ENCODE measurements at places on chromosomes 5 and 9. TPM values are rescaled to one million over a fixed set of nuclear protein-coding genes. Genes with fewer than 3 reads are reported as not detected.

The PCDHGB1 gene
- total RNA-seq = 3.9 TPM

The YIPF5 gene
- 18.2 TPM for total RNA-seq

- DNase-seq = no peak
These were observed 62.4 kb upstream of the GLIS3 start for GRCh38 chr9:4362281-4362680.

The APBA1 gene
- 13.3 TPM for total RNA-seq

The PCDHB8 gene
- 0.25 TPM for total RNA-seq

The CATSPER3 gene
- total RNA-seq = not detected

The CCL27 gene
- not detected for total RNA-seq

- DNase-seq = no peak
These were observed 144.8 kb upstream of the SLC12A2 start for GRCh38 chr5:127938746-127939145.

The ARHGEF37 gene
- total RNA-seq = 17.7 TPM

The SYNPO gene
- 16.7 TPM for total RNA-seq

DNA sequence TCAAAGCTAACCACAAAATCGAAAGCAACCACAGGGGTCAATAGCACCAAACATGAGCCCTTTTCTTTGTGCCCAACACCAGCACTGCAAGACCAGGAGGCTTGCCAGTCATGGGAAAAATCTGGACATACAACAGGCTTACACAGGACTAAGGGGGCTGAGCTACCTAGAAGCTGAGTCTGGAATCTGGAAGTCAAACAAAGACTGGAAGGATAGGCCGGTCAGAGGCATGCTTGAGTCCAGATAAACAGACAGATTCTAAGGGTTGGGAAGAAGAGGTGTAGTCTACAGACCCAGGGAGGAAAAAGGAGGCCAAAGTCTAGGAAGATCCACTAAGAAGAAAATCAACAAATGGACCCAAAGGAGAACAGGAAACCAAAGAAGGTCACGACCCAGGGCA is 73.3 kb downstream of the MYO10 start:
- no peak for DNase-seq

DNA sequence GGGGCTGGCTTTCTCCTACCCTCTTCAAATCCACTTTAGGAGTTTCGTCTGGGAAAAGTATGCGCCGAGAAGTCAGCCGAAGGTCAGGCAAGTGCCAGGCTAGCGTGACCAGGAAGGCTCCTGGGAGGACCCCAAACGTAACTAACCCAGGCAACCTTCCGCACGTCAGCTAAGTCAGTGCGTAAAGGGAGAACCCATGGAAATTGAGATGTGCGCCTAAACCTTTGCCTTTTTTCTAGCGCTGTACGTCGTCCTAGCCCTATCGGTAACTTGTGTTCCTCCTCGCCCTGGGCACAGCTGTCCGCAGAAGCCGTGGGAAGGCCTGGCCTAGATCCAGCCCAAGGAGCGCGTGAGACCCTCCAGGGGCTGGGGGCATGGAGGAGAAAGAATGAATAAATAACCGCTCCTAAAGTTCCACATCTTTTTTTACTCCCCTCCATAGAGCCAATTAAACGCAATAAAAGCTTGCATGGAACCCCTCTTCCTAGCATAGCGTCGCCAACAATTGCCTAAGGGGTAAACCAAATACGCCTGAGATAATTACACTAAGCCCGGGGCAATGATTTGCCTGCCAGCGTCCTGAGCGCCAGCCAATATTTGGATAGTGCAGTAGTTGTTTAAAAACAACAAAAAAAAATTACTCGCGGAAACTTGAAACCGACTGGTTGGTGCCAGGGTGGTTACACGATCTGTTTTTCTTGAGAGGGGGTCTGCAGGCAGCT is 4.0 kb upstream of the FOXB2 start:
- DNase-seq = no peak

GRCh38 chr9:138063785-138064184 is 186.2 kb downstream of the CACNA1B start:
- DNase-seq = no peak

- no peak for DNase-seq
These were observed 281.6 kb downstream of the PTPRD start for GRCh38 chr9:10331157-10331556.

GRCh38 chr9:133670466-133670865 is 34.3 kb downstream of the DBH start:
- no peak for DNase-seq

The GMCL2 gene
- not detected for total RNA-seq

- no peak for DNase-seq
These were observed 602 bp downstream of the CCNI2 start for GRCh38 chr5:132747616-132748440.

DNA sequence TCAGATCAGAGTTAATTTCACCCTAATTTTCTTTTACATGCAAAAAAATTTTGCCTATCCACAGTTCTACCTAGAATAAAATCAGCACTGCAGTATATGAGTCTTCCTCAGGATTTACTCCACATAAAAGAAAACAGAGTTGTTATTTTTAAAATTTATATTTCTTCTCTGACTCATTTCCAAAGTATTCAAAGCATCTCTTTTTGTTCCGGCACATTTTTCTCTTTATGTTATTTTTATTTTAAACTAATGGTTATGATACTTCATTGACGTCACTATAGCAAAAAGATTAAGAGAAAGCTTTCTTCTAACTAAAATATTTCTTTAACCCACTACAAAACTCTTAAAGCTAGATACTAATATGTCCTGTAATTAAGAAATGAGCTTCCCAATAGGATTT is 590.4 kb downstream of the PRELID2 start:
- no peak for DNase-seq

- DNase-seq = no peak
These were observed 34.8 kb upstream of the CDKN2B start for GRCh38 chr9:22043928-22044327.

DNA sequence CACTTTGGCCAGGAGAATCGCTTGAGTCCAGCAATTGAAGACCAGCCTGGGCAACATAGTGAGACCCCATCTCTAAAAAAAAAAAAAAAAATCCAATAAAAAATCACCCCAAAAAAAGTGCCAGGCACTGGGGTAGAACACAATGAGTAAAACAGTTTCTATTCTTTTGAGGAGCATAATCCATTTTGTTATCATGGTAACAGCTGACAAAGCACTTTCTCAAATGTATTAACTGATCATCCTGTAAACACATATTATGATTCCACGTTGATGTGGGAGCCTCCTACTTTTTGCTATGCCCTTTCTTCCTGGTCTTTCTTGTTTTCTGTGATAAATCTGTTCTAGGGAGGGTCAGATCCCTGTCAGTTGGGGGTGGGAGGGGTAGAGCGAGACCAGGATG is 20.7 kb upstream of the FAM13B start:
- DNase-seq = no peak

The ARID3C gene
- total RNA-seq = not detected

DNA sequence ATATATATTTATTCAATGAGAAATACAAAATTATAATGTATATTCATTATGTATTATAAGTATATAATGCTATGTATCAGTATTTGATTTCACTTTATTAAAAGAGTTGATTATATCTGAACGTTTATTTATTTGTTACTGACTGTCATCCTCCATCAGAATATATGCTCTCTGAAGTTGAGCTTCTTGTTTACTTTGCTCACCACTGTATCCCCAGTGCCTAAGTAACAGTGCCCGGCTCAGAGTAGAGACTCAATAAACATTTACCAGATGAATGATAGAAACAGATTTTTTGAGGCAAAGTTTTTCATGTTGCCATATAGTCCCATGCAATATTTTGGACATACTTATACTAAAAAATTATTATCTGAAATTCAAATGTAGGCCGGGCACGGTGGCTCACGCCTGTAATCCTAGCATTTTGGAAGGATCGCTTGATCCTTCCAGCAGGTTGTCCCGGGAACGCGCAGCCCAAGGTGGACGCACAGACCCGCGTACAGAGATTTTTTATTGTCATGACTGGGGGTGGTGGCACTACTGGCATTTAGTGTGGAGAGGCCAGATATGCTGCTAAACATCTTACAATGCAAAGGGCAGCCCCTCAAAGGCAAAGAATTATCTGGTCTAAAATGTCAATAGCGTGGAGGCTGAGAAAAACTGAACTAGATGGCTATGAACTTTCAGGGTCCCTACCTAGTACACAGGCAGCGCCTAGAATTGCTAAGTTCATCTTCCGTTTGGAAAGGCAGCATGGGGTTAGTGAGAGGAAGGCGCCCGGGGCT is 761 bp upstream of the DNAJC25 start:
- DNase-seq = no peak

DNA sequence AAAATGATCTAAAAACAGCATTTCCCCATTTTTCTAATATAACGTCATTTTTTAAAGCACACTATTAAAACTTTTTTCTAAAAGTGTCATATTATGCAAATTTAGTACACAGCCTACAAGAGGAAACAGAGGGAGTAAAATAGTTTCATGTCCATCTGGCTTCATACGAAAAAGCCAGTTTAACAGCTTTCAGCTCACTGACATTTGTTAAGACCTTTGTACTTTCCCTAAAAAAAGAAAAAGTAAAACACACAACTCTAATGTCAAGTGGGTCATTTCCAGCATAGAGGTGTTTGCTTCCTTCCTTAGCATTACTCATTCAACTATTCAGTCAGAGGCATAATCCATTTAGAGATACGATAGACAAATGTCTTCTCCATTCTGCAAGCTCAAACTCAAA is 49.4 kb downstream of the ABHD17B start:
- no peak for DNase-seq

DNA sequence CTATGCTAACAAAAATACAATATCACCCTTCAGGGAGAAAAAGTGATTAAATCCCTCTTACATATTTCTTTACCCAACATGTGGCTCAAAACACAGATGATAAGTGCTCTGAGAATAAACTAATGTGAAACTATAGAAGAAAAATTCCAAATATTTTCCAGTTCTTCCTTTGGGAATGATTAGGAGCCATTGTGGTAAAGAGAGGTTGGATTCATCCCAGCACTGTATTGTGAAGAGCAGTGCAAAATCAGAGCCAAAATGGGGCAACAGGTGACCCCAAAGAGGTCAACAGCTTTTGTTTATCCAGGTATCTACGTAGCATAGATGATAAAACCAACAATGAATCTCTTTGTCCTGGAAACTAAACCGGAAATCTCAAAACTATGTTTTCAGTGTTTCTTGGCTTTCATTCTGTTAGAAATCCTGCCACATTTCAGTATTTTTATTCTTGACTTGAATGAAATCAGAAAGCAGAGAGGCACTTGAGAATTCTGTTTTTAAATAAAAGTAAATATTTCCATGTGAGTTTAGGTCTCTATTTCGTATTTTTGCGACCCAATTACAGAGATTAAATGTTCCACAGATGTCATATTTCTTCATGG is 120.4 kb upstream of the FST start:
- no peak for DNase-seq

The PNPLA7 gene
- 16.2 TPM for total RNA-seq

The FST gene
- 5.6 TPM for total RNA-seq

DNA sequence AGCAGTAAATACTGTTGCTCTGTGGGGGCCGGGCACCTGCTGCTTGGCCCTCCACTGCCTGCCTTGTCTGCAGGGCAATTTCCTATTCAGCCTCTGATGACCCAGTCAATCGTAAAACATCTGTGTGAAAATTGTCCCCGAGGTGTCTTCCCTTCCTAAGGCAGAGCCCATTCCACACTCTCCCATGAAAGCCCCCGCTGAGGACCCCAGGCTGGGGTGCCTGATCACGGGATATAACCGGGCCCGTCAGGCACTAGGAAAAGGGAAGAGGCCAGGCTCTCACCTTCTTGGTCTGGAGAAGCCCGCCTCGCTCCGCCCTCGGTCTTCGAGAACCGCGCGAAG is 27.2 kb upstream of the SCGB3A1 start:
- no peak for DNase-seq

The RAB3C gene
- total RNA-seq = 2.5 TPM

- no peak for DNase-seq
These were observed 76.3 kb downstream of the SEMA4D start for GRCh38 chr9:89421595-89421994.

DNA sequence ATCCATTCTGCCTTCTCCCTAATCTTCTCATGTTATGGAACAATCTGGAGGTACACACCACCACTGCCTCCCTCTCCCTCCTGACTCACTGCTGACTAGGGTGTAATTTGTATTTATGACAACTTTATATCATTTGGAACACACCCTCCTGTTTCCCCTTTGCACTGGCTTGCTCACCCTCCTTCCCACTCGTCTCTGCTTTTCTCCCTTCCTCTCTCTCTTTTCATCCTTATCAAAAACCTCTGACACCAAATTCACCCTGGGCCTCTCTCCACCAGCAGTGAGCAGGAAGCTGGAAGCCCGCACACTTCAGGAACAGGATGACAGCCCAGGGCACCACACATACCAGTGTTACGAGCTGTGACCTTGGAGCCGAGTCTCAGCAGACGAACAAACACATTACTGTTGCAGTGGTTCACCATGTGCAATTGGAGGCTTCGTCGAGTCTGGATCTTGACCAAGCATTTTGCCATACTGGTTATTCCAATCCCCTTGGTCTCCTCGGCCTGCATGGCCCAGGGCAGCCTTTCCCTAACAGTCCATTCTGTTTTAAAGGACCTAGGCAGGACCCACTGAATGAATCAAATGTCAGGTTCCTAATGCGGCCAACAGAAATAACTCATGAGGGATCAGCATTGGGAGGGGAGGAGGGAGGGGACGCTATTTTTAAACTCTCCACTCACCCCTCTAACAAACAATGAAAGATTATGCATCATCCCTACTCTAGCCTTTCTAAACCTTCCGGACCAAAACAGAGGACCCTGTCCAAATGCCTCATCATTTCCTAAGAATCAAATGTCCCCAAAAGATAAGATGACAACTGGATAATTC is 203.9 kb upstream of the RASEF start:
- no peak for DNase-seq

- DNase-seq = no peak
These were observed 56.5 kb upstream of the TESK1 start for GRCh38 chr9:35548571-35548970.

GRCh38 chr5:118506217-118506852 is 482.0 kb downstream of the DTWD2 start:
- DNase-seq = no peak

The KCNT1 gene
- total RNA-seq = not detected

- no peak for DNase-seq
These were observed 23.1 kb downstream of the PRELID2 start for GRCh38 chr5:145811834-145812625.

The CHSY3 gene
- total RNA-seq = 3.9 TPM

DNA sequence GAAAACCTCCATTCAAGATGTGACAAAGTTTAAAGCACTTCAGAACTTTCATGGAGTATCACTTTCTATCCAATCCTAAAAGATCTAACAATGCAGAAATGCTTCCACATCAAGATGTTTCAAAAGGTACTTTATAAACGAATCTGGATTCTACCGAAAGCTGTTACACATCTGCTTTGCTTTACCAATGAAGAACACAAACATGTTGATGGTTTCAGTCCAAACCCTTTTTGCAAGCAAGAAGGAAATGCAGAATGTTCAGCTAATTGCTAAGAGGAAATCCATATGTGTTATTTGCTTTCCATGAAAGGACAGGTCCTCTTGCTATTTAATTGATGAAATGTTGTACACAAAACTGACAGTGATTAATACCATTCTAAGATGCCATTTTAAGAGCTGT is 419.6 kb downstream of the EFNA5 start:
- no peak for DNase-seq

DNA sequence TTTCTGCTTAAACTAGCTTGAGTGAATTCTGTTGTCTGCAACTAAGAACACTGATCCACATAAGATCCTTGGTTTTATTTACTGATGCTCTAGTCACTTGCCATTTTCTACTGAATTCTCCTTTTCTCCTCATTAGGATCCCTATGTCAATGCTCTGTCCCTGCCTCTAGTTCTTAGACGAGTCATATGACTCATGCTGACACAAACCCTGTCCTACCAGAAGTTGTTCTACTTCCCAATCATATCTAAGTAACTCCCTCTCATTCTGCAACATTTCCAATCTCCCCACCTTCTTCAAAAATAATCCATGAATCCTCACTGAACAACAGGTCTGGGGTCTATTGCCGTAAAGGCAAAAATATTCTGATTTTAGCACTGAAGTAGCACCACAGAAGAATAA is 47.1 kb upstream of the DMRT1 start:
- no peak for DNase-seq

Data from vagina (tissue), 2 donors.